ENCODE measurements at places on chromosomes 4 and X. TPM values are rescaled to one million over a fixed set of nuclear protein-coding genes. Genes with fewer than 3 reads are reported as not detected.

DNA sequence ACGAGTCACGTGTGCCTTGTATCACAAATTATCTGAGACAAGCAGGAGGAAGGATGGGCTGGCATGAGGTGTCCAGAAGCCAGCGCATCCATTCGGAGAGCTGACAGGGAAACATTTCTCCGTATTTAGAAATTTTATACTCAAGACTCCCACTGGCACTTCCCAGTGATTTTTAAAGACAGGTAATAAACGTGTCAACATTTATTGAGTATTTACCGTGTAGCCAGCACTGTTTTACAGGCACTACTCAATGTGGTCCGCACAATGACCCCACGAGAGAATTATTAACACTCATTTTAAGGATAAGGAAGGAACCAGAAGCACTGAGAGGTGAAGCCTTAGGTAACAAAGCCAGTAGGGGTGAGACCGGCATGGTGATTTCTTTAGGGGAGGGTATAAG lies 23.2 kb downstream of the GEMIN8 start:
- DNase-seq = no peak

The EMCN gene
- total RNA-seq = not detected

GRCh38 chrX:70979136-70979762 lies 48.4 kb upstream of the SLC7A3 start:
- DNase-seq = no peak

- DNase-seq = no peak
These were observed 110.8 kb downstream of the SPRY1 start for GRCh38 chr4:123507376-123507775.

GRCh38 chr4:79756140-79756895 lies 316.7 kb downstream of the ANTXR2 start:
- DNase-seq = no peak

The MND1 gene
- 9.6 TPM for total RNA-seq

The APBB2 gene
- total RNA-seq = 1.1 TPM

DNA sequence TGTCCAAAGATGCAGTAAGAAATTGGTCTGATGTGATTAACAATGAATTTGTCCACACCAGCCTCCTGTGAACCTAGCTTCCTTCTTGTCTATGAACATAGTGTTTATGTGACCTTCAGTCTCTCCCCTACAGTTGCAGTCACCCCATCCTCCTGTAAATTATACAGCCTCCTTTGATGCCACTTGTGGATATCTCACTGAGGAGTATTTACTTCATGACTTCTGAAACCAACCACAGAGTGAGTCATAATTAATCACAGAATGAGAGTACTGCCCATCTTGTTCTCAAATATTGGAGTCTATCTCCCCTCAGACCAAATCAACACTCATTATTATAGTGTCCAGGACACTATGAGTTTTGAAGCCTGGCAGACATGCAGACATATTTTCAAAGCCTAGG lies 27.3 kb upstream of the XAGE2 start:
- DNase-seq = no peak

The TLR1 gene
- total RNA-seq = 0.53 TPM

GRCh38 chr4:4395849-4396627 lies 9.1 kb downstream of the NSG1 start:
- no peak for DNase-seq

GRCh38 chr4:184860018-184860779 lies 34.4 kb upstream of the ACSL1 start:
- DNase-seq = no peak

All from activated T-cell treated with anti-CD3 and anti-CD28 coated beads, Interleukin-2, amount 50 U/mL, for 4 hours (primary cell).